ENCODE measurements at places on chromosomes 1 and 21.

- no peak for DNase-seq
Measured at GRCh38 chr1:25460020-25460419, 29.3 kb downstream of the MACO1 start.

DNA sequence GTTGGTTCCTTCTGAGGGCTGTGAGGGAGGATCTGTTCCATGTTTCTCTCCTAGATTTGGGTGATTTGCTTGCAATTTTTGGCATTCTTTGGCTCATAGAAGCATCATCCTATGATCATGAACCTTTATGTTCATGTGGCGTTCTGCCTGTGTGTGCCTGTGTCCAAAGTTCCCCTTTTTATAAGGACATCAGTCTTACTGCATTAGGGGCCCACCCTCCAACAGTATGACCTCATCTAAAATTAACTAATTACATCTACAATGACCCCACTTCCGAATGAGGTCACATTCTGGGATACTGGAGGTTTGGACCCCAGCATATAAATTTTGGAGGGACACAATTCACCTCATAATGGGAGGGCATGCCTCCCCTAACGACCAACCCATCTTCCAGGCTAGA, 12.8 kb upstream of the CAMK1G start:
- no peak for DNase-seq

GRCh38 chr1:89499320-89499719, 25.3 kb upstream of the LRRC8B start:
- no peak for DNase-seq

- no peak for DNase-seq
Measured at GRCh38 chr1:150552911-150553289, 3.7 kb downstream of the ADAMTSL4 start.

GRCh38 chr1:21837476-21837875, 25.4 kb downstream of the LDLRAD2 start:
- DNase-seq, result no peak

DNA sequence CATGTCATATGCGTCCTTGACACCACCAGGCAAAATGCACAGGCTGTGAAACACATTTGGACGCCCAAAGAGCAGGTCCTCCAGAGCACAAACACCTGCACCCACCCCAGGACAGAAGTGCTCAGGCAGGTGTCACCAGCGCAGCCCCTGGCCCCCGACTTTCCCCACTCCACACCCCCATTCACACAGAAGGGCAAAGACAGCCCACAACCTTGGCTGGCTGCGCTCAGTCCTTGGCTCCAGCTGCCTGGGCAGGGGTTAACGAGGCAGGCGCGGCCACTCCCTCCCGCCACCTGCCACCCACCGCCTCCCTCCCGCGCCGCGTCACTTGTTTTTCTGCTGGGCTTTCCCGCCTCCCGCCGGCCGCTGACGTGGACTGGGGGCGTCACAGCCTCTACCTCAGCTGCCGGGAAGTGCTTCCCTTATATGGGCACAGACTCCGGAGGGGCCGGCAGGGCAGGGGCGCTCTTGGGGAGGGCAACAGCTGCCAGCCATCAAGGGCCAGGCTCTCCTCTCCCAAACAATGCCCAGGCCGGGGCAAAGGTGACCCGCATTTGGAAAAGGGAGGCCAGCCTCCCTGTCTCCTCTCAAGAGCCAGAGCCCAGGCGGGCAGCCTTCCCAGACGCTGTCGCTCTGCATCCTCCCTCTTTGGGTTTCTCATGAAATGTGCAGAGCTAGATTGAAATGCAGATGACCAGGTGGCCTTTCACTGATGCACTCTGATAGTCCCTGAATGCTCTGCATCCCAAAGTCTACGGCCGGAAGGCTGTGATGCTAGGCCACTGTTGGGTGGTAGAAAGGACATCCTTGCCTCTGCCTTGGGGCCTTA, 14.8 kb upstream of the BTG2 start:
- no peak for DNase-seq

- DNase-seq, result no peak
Measured at GRCh38 chr1:161738627-161739287, 10.8 kb upstream of the DUSP12 start.

GRCh38 chr1:176512966-176513365, 50.0 kb downstream of the PAPPA2 start:
- no peak for DNase-seq
